ENCODE measurements at places on chromosomes 4 and X.

GRCh38 chr4:169128902-169129301, 118.8 kb upstream of the CBR4 start:
- no peak for DNase-seq

- no peak for DNase-seq
Measured at GRCh38 chr4:4455210-4455865, 68.4 kb downstream of the NSG1 start.

DNA sequence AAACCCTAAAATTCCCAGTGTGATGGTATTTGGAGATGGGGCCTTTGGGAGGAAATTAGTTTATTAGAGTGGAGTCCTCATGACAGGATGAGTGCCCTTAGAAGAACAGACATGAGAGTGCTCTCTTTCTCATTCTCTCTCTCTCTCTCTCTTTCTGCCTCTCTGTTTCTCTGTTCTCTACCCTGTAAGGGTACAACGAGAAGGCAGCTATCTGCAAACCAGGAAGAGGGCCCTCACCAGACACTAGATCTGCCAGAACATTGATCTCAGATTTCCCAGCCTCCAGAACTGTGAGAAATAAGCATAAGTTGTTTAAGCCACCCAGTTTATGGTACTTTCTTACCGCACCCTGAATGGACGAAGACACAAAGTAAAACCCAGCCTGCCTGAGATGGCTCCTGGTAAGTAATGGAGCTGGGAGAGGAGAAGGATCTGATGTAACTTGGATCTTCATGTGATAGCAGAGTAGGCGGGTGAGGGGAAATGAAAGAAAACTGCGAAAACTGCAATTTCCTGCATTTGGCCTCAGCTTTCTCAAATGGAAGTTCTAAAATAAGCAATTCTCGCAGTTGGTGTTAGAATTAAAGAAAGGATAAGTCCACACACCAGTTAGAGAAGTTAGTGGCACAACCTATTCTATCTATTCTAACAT, 8.7 kb upstream of the CDS1 start:
- DNase-seq, result no peak

DNA sequence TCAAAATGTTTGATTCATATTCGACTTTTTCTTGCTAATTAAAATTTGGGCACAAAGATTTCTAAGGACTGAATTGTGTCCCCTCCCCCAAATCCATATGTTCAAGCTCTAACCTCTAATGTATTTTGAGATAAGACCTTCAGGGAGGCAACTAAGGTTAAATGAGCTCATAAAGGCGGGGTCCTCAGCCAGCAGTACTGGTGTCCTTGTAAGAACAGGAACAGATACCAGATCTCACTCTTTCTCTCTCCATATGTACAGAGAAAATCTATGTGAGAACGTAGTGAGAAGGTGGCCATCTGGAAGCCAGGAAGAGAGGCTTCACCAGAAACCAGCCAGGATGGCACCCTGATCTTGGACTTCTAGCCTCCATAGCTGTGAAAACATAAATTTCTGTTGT, 116.9 kb downstream of the VEGFC start:
- DNase-seq, result no peak

DNA sequence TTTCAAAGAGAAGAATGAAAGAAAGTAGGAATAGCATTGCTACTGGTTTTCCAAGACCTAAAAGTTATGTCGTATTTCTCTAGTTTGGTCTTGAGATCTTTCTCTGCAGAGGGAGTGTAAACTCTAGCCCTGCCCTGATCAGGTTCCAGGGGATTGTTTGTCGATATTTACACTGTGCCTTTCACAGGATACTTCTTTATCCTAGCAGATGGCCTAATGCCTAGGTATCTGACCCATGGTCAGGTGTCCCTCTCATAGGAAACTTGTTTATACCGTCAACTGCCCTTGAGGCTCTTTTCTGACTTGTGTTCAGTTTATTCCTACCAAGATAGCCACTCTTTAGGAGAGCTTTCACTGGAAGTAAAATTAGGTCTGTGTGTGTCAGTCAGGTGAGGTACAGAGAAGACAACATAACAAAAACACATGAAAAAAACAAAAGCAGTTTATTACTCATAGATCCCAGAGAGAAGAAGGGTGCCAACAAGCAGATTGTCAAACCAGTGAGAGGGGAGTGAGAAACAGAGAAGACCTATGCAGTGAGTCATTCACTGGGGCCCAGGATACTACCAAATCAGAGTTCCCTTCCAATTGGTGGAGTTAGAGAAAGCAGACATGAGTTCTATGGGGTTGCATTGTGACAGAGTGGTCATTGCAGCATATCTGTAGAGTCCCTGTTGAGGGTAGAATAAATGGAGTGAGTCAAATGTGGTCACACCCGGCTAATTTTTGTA, 40.6 kb upstream of the THOC2 start:
- DNase-seq, result no peak

DNA sequence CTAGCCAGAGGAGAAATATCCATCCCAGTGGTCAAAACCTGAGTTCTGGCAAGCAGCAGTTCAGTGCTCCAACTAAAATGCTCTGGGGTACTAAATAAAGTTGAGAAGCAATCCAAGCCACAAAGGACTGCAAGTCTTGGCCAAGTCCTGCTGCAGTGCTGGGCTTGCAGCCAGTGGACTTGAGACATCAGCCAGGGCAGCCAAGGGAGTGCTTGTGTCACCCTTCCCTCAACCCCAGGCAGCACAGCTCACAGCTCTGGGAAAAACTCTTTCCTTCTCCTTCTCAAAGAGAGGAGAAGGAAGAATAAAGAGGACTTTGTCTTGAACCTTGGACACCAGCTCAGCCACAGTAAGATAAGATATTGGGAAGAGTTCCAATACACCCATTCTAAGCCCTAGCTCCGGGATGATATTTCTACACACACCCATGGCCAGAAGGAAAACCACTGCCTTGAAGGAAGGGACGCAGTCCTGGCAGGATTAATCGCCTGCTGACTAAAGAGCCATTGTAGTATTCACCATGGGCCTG, 99.8 kb downstream of the PTCHD1 start:
- peak; percentile 87 for DNase-seq

DNA sequence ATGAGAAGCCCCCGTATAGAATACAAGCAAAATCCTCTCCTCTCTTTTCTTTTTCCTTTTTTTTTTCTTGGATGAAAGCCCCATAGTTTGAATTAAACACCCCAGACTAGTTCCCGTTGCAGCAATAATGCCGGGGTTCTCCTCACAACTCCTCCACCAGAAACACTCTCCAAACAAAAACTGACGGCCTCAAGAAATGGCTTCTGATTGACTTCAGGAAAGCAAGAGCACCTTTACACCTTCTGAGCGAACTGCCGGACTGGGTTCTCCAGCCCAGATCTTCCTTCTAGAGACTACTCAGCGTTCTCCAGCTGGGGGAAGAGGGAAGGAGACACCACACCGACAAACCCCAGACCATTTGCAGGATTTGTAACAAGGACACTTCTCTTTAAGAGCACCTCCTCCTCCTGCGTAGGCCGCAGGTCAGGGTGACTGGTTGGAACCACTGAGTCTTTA, 4.0 kb downstream of the HAND2 start:
- no peak for DNase-seq

DNA sequence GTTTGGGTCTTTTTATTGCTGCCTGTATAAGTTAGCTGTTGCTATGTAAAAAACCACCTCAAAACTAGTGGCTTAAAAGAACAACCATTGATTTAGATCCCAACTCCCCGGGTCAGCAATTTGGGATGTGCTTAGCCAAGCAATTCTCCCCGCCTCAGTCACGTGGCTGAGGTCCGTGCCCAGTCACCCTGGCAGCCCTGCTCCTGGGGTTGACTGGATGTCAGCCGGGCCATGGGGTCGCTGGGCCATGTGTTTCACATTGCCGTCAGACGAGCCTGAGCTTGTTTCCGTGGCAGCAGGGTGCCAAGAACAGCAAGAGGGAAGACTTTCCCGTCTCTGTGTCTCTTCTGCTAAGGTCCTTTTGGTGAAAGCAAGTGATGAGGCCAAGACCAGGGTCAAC, 345.7 kb upstream of the FAT1 start:
- no peak for DNase-seq

GRCh38 chr4:31175242-31175910, 455.2 kb downstream of the PCDH7 start:
- no peak for DNase-seq

DNA sequence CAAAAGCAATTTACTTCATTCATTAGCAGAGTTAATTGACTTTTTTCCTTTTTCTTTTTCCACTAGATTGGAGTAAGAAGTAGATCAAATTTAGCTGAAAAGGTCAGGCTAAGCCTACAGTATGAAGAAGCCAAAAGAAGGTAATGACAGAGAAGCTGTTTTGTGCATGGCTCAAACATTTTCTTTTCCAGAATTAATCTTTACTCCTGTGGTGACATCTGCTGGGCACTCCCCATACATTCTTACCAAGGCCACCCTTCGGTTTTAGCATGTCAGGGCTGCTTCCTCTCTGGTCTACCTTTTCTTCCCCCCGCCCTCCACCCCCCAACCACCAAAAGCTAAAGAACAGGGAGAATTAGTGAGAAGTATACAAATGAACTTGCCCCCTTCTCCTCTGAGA, 70.2 kb downstream of the CLDN22 start:
- no peak for DNase-seq

DNA sequence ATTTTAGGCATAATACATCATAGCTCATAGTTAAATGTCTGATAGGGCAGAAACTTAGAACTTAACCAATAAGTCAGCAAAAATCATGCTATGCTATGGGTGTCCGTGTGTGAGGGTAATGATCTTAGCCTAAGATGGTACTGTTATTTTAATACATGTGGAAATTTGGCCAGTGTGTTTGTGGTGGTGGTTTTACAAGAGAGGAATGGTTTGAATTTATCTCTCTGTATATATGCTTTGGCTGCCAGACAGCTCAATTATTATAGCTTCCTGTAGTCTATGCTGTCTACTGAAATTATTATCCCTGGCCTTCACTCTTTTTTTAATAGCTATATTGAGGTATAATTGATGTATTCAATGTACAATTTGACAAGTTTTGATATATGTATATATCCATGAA, 21.3 kb downstream of the ZNF330 start:
- DNase-seq, result no peak

DNA sequence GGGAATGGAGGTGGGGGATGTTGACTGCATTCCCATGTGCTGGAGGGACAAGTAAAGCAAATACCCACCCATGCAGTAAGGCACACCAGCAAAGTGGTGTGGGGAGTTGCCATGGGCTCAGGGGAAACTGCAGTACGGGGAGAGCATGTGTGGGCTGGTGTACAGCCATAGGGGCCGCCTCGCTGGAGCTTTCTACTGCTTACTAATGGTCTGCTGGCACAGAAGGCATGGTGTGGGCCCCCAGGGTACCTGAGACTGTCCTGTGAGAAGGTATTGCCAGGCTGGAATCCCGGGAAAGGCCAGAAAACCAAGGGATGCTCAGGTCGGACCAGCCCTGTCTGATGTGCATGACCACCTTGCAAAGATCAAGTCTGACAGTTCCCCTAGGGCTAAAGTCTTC, 199.1 kb downstream of the ARHGEF9 start:
- DNase-seq, result no peak

GRCh38 chrX:71536285-71536684, 3.4 kb downstream of the OGT start:
- DNase-seq, result no peak

- DNase-seq, result no peak
Measured at GRCh38 chrX:133909888-133910287, 75.5 kb downstream of the GPC3 start.

GRCh38 chr4:99135541-99136162, 8.4 kb downstream of the ADH4 start:
- DNase-seq, result no peak

DNA sequence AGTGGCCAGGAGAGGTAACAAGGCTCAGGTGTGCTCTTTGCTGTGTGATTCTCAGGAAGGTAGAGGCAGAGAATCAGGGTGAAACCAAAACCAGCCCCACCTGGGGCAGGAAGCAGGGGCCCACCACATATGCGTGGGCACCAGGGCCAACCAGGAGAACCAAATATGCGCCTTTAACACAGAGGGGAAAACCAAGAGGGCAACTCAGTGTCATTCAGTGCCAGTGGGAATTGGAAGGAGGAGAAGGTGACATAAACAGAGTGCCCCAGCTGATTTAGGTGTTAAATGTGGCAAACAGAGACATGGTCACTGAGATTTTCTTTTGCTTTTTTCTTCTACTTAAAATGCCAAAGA, 106.8 kb upstream of the MAMLD1 start:
- DNase-seq, result no peak

- DNase-seq, result no peak
Measured at GRCh38 chr4:105963461-105964400, 68.5 kb downstream of the NPNT start.

GRCh38 chrX:27746516-27746915, 61.3 kb upstream of the MAGEB10 start:
- DNase-seq, result no peak

- DNase-seq, result no peak
Measured at GRCh38 chrX:36357855-36358254, 438.3 kb downstream of the CFAP47 start.

DNA sequence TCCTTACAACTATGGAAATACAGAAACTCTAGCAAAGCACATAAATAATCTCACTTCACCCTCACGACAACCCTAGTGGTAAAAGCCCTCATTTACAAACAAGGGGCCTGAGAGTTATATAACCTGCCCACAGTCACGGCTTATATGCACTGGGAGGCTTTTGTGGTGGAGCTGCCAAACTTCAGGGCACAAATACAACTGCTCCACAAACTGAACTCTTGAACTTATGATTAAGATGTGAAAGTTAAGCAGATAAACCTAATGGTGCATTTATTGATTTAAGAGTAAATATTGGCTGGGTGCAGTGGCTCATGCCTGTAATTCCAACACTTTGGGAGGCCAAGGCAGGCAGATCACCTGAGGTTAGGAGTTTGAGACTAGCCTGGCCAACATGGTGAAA, 19.0 kb downstream of the SLC2A9 start:
- no peak for DNase-seq

DNA sequence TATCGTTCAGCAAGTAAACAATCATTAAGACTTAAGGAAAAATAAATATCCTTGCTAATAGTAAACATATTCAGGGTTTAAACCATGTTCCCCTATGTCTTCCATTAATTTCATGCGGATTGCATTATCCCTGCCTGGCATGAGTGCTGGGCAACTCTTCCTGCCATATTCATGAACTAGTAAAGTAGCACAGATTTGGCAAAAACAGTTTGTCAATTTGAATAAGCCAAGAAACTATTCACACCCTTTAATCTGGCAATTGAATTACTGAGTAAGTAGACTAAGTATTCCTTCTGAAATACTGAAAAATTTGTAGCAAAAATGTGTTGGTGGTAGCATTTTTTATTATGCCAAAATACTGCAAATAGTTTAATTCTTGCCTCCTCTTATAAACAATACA, 512.0 kb downstream of the NLGN4X start:
- DNase-seq, result no peak

- DNase-seq, result no peak
Measured at GRCh38 chrX:36462142-36462541, 542.6 kb downstream of the CFAP47 start.

DNA sequence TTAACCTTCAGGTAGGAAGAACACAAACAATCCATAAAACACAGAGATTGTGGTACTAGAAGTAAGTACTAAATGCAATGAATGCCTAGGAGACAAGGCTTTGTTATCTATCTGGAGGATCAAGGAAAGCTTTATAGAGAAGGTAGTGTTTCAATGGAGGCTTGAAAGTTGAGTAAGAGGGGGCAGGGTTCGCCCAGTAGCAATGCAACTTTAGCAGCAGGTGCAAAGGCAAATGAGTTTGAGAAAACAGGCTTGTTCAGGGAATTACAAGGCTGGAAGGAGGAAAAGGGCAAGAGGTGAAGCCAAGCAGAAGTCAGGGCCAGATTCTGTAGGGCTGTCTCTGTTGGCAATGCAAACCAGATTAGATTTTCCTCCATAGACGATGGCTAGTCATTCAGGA, 35.5 kb upstream of the AMELX start:
- DNase-seq, result no peak

GRCh38 chr4:181168011-181168805, 1075.0 kb upstream of the TENM3 start:
- DNase-seq, result no peak
